ENCODE measurements at places on chromosomes 3 and 15.

DNA sequence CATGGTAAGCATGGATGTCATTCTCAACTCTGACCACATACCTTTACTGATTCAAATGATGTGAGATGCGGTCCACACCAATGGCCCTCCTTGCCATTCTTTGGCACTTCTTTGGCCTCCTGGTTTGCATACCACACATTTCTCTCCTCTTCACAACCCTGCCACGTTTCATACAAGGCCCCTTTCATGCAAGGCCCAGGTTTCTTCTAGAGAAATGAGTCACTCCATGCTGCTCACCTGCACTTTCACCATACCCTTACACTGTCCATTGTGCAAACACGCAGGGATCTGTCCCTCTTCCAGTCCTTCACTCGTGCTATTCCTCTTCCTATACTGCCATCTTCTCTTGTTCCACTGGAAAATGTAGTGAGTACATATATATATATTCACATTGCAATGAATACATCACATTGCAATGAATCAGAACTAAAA is 24.4 kb upstream of the SLC24A5 start:
- no peak for DNase-seq

DNA sequence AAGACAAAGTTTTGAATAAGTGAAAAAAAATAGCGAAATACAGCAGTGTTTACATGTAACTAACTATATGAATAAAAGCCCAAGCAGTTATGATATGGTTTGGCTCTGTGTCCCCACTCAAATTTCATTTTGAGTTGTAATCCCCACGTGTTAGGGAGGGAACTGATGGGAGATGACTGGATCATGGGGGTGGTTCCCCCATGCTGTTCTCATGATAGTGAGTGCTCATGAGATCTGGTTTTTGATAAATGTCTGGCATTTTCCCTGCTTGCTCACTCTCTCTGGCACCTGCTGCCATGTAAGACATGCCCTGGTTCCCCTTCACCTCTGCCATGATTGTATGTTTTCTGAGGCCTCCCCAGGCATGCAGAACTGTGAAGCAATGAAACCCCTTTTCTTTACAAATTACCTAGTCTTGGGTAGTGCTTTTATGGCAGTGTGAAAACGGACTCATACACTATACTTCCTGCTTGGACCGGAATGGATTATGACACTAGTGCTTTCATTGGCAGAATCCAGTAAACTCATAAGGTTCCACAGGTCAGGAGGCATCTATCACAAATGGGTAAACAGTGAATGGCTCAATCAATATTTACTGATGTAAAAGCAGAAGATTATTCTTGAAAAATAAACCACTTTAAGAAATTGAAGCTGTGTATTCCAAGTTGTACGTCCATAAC is 192.1 kb downstream of the CBLB start:
- no peak for DNase-seq

GRCh38 chr3:56154297-56154696 is 314.0 kb downstream of the ERC2 start:
- DNase-seq: no peak

- no peak for DNase-seq
Observed at GRCh38 chr3:107562969-107563529, 40.3 kb downstream of the BBX start.

- no peak for DNase-seq
Observed at GRCh38 chr3:54970895-54971294, 43.0 kb upstream of the LRTM1 start.

DNA sequence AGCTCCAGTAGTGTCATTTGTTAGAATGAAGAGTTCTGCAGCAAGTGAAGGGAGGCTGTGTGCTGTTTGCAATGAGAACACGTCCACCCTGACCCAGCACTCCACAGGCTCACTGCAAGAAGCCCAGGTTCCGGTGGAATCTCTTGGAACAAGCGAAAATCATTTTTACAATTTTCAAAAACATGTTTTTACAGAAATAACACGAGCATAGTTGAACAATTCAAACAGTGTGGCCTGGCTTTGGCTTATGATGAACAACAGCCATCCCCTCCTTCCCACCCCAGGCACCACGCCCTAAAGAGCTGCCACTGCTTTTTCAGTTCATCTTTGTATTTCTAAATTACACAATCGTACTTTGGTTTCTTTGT is 59.5 kb upstream of the KY start:
- no peak for DNase-seq

DNA sequence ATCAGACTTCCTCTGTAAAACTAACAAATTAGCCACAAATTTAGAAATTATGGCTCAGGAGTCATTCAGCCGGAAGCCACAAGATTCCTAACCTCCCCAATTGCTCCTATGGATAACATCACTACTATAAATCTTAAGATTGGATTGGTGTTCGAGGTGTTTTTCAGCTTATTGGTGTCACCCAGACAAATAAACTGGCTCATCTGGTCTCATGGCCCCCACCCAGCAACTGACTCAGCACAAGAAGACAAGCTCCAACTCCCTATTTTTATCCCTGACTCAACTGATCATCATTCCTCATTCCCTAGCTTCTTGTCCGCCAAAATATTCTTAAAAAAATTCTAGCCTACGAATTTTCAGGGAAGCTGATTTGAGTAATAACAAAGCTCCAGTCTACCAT is 135.1 kb upstream of the STRIT1 start:
- DNase-seq: no peak
